ENCODE measurements at places on chromosomes 11 and 22. TPM values are rescaled to one million over a fixed set of nuclear protein-coding genes. Genes with fewer than 3 reads are reported as not detected.

Gene MS4A12
- not detected for total RNA-seq

Gene CYP2D6
- total RNA-seq, result 0.26 TPM

Gene SAA2
- total RNA-seq, result not detected

Gene EMID1
- not detected for total RNA-seq

Gene MDK
- total RNA-seq, result 13.3 TPM

Gene GPHA2
- not detected for total RNA-seq

Gene TRIM51
- total RNA-seq, result not detected

Gene INPPL1
- total RNA-seq, result 41.6 TPM

Gene PAMR1
- total RNA-seq, result 355 TPM

Gene CHORDC1
- total RNA-seq, result 20.6 TPM

Gene ROBO4
- total RNA-seq, result 1.9 TPM

Gene AGBL2
- total RNA-seq, result 1.6 TPM

Gene BDNF
- 42.3 TPM for total RNA-seq

Gene MMP13
- total RNA-seq, result not detected

Gene DGCR6
- 0.19 TPM for total RNA-seq

Gene NAA40
- total RNA-seq, result 9.7 TPM
